ENCODE measurements at places on chromosomes 2 and 18.

DNA sequence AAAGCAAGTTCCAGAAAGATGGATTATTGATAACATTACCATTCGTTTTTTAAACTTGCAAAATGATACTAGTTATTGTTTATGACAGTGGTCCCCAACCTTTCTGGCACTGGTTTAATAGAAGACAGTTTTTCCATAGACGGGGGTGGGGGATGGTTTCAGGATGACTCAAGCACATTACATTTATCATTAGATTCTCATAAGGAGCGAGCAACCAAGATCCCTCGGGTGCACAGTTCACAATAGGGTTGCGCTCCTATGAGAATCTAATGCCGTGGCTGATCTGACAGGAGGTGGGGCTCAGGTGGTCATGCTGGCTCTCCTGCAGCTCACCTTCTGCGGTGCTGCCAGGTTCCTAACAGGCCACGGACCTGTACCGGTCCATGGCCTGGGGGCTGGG is 86.2 kb downstream of the BCL2 start:
- no peak overlapping the region for H3K4me3 ChIP-seq
- H3K4me1 ChIP-seq: peaks cover 13% of the 10 kb centered on the region
- no peaks in the 10 kb centered on the region for H3K36me3 ChIP-seq
- no peak for DNase-seq

DNA sequence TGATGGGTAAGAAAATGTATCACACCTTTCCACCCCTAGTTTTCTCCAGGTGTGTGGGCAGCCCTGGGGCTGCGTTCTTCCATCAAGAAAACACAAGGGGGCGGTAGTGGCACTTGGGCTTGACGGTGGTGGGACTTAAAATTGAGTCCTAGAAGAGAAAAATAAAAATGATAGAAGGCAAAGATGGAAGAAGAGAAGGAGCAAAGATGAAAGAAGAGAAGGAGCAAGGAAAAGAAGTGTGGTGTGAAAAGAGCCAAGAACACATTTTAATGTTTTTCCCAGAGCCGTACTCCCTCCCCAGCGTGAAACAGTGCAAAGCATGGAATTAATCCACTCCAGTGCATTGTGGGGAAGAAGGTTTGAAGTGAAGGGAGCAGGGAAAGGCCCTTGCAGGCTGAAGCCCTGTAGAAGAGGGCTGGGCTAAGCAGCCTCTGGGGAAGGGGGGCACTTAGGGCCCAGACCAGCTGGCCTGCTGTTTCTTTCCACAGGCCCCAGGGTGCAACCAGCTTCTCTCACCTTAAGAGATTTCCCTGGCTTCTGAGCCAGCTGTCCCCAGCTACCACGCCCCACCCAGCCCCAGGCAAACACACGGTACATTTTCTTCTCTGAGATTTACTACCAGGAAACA is 256.8 kb downstream of the RNF152 start:
- H3K36me3 ChIP-seq: no peaks in the 10 kb centered on the region
- no peak overlapping the region for H3K27ac ChIP-seq
- no peaks in the 10 kb centered on the region for H3K27me3 ChIP-seq
- H3K4me3 ChIP-seq: no peak overlapping the region
- DNase-seq: peak; percentile 75

GRCh38 chr2:136916131-136916530 is 150.8 kb downstream of the THSD7B start:
- H3K27me3 ChIP-seq: no peaks in the 10 kb centered on the region
- no peaks in the 10 kb centered on the region for H3K36me3 ChIP-seq
- no peak overlapping the region for H3K4me3 ChIP-seq
- no peak for DNase-seq

GRCh38 chr2:84451579-84451978 is 7.5 kb downstream of the SUCLG1 start:
- H3K36me3 ChIP-seq: no peaks in the 10 kb centered on the region
- DNase-seq: no peak
- H3K27me3 ChIP-seq: no peaks in the 10 kb centered on the region
- H3K27ac ChIP-seq: no peak overlapping the region
- H3K4me3 ChIP-seq: no peak overlapping the region
- H3K4me1 ChIP-seq: no peaks in the 10 kb centered on the region

DNA sequence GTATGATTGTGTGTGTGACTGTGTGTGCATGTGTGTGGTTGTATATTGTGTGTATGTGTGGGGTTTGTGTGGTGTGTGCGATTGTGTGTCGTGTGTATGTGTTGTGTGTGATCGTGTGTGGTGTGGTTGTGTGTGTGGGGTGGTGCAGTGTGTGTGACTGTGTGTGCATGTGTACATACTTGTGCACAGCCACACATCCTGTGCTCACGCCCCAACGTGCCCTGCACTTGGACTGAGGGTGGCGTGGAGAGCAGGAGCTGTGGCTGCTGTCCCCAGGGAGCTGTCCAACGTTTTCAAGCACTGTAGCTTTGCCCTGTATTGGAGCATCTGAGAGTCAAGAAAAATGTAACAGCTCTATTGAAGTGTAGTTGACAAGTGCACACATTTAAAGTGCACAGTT is 243.2 kb upstream of the HDAC4 start:
- H3K27ac ChIP-seq: no peak overlapping the region
- peak; percentile 61 for DNase-seq
- H3K4me1 ChIP-seq: no peaks in the 10 kb centered on the region
- H3K27me3 ChIP-seq: no peaks in the 10 kb centered on the region

DNA sequence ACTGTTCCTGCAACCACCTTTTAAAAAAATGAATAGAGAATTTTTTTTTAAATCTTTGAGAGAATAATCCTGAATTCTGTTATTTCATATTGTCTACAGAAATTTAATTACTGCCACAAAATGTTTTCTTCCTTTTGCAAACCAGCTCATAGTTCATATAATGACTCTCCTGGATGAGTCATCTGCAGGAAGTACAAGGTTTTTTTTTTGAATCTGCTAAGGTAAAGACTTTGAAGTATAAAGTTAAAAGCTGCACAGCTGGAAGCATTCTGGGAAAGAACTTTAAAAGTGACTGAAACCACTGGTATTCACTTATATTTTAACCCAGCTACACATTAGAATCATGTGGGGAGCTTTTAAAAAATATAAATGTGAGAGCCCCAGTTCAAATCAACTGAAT is 25.4 kb downstream of the SESTD1 start:
- H3K36me3 ChIP-seq: no peaks in the 10 kb centered on the region
- H3K27me3 ChIP-seq: no peaks in the 10 kb centered on the region
- peak; percentile 62 for DNase-seq
- peaks cover 44% of the 10 kb centered on the region for H3K4me1 ChIP-seq

All from GM23248 (cell line).